ENCODE measurements at places on chromosomes 11 and 22. TPM values are rescaled to one million over a fixed set of nuclear protein-coding genes. Genes with fewer than 3 reads are reported as not detected.
A peak's percentile ranks its signal among the peaks of the same experiment; 100 is the strongest.

DNA sequence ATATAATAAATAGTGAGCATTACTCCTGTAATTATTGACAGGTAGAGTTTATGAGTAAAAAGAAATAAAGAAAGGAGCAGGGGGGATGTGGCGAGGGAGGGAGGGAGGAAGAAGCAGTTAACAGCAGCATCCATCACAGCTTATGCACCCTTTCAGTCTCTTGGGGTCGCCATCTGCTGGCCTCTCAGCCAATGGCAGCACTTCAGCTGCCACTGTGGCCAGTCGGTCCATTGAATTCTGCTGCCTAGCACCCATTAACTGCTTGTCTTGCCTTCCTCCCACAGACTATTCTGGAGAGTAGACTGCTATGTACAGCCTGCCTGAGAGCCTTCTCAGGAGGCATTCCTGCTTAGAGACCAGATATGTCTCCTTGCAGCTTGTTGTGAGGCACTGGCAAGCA is 388.3 kb downstream of the TENM4 start:
- DNase-seq = no peak

- DNase-seq = no peak
Observed at GRCh38 chr11:60159868-60160267, 23.0 kb downstream of the MS4A6A start.

- no peak for DNase-seq
Observed at GRCh38 chr11:13166036-13166435, 111.6 kb upstream of the BMAL1 start.

DNA sequence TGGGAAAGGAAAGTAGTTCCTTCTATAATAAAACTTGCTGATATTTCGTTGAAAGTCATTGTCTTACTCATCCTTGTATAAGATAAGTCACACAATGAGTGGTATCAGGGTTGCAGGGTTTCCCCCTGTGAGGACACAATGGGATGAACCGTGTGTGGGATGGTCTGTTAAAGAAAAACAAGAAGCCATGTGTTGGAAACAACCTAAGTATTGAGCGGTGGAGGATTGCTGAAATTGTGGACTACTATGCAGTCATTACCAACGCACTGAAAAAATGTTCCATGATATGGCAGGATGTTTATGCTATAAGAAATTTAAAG is 28.6 kb downstream of the PTPRJ start:
- DNase-seq = no peak

DNA sequence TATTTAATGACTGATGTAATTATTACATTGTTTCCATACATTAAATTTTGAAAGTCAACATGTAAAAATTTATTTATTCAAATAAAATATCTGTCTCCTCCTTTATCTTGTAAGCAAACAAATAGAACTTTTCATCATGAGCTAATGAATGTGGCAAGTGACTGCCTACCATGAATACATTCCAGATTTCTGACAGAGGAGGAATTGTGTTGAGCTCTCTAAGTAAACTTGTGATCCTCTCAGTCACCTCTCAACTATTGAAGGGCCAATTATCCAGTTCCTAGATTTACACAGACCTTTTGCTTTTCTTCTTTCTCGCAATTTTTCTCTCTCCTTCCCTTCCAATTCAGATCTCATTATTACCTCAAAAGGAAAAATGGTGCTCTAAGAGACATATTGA is 21.5 kb downstream of the PRRG4 start:
- DNase-seq = no peak

GRCh38 chr11:114197799-114198500 is 98.2 kb upstream of the NNMT start:
- no peak for DNase-seq

- no peak for DNase-seq
Observed at GRCh38 chr11:65047581-65048422, 6.8 kb downstream of the SAC3D1 start.

- no peak for DNase-seq
Observed at GRCh38 chr22:40463683-40464082, 93.3 kb downstream of the SGSM3 start.

DNA sequence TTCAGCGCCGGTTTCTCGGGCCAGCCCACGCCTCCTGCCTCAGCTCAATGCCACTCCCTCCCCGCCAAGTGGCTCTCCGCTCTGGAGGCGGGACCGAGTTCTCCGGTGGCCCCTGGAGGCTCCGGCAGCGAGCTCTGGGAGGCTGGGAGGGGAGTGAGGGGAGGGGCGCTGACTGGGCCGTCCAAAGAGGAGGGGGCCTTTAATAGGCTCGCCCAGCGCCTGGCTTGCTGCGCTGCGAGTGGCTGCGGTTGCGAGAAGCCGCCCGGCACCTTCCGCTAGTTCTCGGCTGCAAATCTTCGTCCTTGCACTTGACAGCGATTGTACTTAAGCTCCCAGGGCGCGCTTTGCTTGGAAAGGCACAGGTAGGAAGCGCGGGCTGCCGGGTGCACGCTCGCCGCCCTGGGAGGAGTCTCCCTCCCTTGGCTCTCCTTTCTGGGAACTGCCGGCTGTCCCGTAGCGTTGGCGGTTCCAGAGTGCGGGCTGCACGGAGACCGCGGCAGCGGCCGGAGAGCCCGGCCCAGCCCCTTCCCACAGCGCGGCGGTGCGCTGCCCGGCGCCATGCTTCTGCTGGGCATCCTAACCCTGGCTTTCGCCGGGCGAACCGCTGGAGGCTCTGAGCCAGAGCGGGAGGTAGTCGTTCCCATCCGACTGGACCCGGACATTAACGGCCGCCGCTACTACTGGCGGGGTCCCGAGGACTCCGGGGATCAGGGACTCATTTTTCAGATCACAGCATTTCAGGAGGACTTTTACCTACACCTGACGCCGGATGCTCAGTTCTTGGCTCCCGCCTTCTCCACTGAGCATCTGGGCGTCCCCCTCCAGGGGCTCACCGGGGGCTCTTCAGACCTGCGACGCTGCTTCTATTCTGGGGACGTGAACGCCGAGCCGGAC is at the start of gene ADAMTS15:
Gene ADAMTS15 (plus strand): TSS at position 230 of the 894 bp plus-strand sequence. CDS start 329 bp downstream, at position 559.
- peak; percentile 88 for DNase-seq

DNA sequence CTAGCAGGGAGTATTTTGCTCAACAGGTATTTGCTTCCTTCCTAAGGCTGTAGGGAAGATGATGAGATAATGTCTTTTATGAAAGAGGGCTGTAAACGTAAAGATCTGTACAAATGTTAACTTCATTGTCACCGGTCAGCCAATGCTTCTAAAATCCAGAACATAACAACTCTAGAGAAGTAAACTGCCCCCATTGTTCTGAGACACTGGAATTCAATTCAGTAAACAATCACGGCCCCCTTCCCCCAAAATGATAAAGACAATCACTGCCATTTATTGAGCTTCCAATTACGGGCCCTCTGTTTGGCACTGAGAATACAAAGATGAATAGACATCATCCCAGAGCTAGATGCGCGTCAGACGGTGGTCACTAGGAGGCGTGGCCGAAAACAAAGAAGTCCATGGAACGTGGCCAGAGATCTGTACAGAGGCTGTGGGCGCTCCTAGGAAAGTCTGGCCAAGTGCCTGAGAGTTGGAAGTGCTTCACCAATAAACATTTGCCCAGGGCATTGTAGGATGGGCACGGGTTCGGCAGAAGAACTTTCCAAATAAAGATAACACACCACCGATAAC is 576 bp downstream of the TMEM258 start:
- DNase-seq = peak; percentile 82

- DNase-seq = no peak
Observed at GRCh38 chr11:6686006-6686405, 2.9 kb upstream of the MRPL17 start.

DNA sequence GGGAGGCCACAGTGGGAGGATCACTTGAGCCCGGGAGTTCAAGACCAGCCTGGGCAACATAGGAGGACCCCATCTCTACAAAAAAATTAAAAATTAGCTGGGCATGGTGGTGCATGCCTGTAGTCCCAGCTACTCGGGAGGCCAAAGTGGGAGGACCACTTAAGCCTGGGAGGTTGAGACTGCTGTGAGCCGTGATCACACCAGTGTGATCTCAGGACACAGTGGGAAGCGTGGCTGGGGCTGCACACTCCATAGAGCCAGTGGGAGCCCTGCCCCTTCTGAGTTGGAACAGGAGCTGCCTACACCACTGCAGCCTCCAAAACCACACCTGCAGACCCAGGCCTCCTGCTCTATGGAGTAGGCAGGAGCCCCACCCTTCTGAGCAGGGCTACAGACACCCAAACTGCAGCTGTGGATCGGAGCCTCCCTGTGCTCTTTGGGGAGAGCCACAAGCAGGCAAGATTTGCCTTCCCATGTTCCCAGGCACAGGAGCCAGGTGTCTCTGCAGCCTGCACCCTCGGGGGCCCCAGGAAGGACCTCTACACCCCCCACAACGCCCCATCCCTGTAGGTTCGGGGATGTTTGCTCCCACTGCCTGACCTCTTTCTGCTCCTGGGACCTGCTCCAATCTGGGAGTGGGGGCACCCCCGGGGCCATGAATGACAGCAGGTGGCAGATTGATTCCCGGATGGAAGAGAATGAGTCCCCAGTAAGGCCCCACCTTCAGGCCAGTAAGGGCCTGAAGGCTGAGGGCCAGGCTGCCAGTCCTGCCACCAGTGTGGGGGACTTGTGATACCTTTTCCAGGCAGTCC is 245.4 kb downstream of the BUD13 start:
- no peak for DNase-seq

DNA sequence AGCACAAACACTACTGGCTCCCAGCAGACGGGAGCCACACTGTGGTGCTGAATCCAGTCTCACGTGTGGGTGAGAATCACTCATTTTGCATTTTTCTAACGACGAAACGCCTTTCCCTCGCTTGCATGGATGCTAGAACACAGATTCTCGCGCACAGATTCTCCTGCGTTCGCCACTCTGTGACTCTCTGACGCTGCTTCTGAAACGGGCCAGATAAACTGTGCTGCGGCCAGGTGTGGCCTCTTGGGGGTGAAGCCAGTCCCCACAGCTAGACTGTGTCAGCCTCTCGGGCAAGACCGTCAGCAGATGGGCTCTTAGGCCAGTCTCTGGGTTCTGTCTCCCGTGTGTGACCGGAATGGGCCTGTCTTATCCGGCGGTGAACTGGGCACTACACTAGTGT is 44.6 kb downstream of the TRMU start:
- DNase-seq = no peak

GRCh38 chr22:37412495-37413250 is 14.6 kb downstream of the ELFN2 start:
- DNase-seq = no peak

DNA sequence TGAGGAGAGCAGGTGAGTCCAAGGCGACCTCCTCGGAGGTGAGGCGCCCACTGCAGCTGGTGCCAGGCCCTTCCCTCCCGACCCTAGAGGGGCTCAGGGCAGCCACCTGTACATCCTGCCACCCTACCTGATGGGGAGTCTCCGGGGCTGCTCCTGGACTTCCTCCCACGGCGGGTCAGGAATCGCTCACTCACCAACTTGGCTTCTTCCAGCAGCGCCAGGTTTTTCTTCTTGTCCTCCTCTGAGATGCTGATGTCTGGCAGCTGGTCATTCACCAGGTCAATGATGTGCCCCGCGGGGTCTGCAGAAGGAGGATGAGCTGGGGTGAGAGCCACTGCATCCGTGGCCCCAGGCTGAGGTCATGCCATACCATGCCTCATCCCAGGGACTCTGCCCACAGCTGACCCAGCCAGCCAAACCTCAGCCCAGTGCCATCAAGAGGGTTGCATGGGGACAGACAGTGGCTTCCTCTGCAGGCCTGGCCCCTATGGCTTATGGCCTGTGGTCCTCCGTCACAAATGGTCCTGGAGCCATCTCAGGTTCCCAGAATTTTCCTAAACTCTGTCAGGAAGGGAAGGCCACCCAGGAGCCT is 61.0 kb upstream of the LYVE1 start:
- no peak for DNase-seq

DNA sequence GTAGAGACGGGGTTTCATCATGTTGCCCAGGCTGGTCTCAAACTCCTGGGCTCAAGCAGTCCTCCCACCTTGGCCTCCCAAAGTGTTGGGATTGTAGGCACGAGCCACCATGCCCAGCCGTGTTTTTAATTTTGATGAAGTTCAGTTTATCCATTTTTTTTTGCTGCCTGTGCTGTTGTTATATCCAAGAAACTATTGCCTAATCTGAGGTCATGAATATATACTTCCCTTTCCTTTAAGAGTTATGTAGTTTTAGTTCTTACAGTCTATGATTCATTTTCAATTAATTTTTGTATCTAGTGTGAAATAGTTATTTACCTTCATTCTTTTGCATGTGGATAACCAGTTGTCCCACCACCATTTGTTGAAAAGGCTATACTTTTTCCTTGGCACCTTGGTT is 50.3 kb upstream of the SORL1-AS1 start:
- no peak for DNase-seq

DNA sequence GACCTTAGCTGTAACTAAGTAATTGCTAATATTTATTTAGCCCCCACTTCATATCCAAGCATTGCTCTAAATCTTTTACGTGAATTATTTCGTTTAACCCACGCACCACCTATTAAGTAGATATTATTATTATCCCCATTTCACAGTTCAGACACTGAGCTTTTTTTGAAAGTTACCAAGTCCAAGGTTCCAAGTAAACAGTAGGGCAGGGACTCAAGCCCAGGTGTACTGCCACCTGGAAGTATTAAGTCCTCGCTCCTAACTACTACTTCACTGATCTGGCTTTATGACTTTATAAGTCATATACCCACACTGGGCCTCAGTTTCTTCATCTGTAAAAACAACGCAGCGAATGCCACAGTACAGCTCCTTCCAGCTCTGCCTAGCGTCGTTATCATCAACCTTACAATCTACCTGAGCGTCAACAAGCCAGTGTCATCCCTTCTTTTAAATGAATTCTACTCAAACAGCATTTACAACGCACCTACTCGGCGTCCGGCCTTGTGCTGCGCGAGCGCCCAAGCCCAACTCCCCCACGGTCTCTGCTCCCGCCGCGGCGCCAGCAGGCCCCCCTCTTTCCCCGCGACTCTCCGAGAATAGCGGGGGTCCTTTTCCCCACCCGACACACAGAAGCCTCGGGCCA is 624 bp downstream of the TMEM41B start:
- peak; percentile 31 for DNase-seq

DNA sequence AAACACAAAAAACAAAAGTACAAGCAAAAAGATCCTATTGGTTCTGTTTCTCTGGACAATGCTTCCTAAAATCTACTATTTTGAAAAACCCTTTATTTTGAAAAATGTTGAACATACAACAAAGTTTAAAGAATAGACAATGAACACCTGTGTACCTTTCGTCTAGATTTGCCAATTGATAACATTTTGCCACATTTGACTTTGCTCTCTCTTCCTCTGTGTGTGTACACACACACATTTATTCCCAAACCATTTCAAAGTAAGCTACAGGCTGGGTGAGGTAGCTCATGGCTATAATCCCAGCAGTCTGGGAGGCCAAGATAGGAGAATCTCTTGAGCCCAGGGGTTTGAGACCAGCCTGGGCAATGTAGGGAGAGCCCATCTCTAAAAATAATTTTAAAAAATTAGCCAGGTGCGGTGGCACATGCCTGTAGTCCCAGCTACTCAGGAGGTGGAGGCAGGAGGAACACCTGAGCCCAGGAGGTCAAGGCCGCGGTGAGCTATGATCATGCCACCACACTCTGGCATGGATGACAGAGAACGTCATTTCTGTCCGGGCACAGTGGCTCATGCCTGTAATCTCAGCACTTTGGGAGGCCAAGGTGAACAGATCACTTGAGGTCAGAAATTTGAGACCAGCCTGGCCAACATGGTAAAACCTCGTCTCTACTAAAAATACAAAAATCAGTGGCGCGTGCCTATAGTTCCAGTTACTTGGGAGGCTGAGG is 5.3 kb upstream of the PSMC3 start:
- DNase-seq = no peak

CTR9 gene
- 67.5 TPM for polyA plus RNA-seq

RAB36 gene
- polyA plus RNA-seq = 14.5 TPM

KIF18A gene
- 13.0 TPM for polyA plus RNA-seq

RNF215 gene
- 17.2 TPM for polyA plus RNA-seq

OR52J3 gene
- polyA plus RNA-seq = not detected

SLC22A25 gene
- polyA plus RNA-seq = not detected

IGSF9B gene
- 3.8 TPM for polyA plus RNA-seq

ELP4 gene
- 28.0 TPM for polyA plus RNA-seq

BDNF gene
- 1.7 TPM for polyA plus RNA-seq
